ENCODE measurements at places on chromosomes 2 and 18. TPM values are rescaled to one million over a fixed set of nuclear protein-coding genes. Genes with fewer than 3 reads are reported as not detected.

GRCh38 chr2:184444217-184444616 lies 154.1 kb upstream of the ZNF804A start:
- H3K4me1 ChIP-seq = no peaks in the 10 kb centered on the region
- H3K4me3 ChIP-seq = no peak overlapping the region
- no peak for ATAC-seq

Gene DSC2
- total RNA-seq = not detected

Gene FARP2
- 26.1 TPM for total RNA-seq

Gene ACVR2A
- 2.5 TPM for total RNA-seq

Gene HSBP1L1
- 9.2 TPM for total RNA-seq

DNA sequence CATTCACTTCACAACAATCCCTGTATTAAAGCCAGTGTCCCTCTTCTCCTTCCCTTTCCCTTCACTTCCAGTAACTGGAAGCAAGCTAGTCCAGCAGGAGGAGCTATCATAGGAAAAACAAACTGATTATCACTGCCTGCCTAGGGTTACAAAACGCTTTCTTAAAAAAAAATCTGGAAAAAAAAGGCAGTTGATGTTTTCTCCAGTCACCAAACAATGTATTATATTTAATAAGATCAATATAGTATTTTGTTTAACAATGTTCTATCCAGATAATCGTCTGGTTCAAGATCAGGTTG lies 78.8 kb upstream of the ITGB6 start:
- H3K4me3 ChIP-seq = peak overlapping the region; percentile 5
- no peak for ATAC-seq
- peaks cover 25% of the 10 kb centered on the region for H3K4me1 ChIP-seq
- H3K36me3 ChIP-seq = peaks cover 94% of the 10 kb centered on the region
- H3K27me3 ChIP-seq = no peaks in the 10 kb centered on the region
- H3K27ac ChIP-seq = no peak overlapping the region

DNA sequence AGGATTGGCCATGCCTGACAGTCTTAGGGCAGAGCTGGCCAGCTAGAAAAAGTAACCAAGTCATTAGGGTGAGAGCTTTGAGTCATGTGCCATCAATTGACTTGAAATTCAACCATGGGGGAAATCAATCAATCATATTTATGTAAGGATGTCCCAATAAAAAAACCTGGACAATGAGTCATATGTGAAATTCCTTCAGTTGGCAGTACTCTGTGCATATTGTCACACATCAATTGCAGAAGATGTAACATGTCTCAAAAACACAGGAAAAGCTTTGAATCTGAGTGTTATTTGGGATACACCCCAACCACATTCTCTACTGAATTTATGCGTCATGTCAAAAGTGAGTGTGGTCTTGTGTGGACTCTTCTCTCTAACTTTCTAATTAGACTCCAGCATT lies 1004.1 kb upstream of the NRXN1 start:
- no peaks in the 10 kb centered on the region for H3K4me1 ChIP-seq
- no peaks in the 10 kb centered on the region for H3K36me3 ChIP-seq

Gene MIB1
- total RNA-seq = 52.3 TPM

GRCh38 chr2:64115808-64116598 lies 28.2 kb downstream of the PELI1 start:
- peaks cover 28% of the 10 kb centered on the region for H3K4me1 ChIP-seq
- H3K27ac ChIP-seq = peak overlapping the region; percentile 93
- ATAC-seq = peak; percentile 49
- H3K4me3 ChIP-seq = peak overlapping the region; percentile 66
- no peaks in the 10 kb centered on the region for H3K27me3 ChIP-seq

Gene RUFY4
- total RNA-seq = 0.19 TPM

DNA sequence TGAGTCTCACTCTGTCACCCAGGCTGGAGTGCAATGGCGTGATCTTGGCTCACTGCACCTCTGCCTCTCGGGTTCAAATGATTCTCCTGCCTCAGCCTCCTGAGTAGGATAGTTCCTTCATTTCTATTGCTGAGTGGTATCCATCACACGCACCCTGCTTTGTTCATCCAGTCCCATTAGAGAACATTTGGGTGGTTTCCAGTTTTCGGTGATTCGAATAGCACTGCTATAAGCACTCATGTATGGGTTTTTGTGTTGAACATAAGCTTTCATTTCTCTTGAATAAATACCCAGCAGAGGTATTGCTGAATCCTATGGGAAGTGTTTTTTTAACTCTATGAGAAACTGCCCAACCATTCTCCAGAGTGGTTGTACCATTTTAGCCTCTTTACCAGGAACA lies 147.3 kb downstream of the DDX1 start:
- H3K4me3 ChIP-seq = no peak overlapping the region
- H3K27me3 ChIP-seq = peaks cover 13% of the 10 kb centered on the region
- H3K36me3 ChIP-seq = no peaks in the 10 kb centered on the region
- no peaks in the 10 kb centered on the region for H3K4me1 ChIP-seq
- ATAC-seq = no peak

GRCh38 chr18:76980663-76981395 lies 151.8 kb downstream of the MBP start:
- no peak for ATAC-seq
- no peaks in the 10 kb centered on the region for H3K4me1 ChIP-seq
- H3K27ac ChIP-seq = peak overlapping the region; percentile 12
- H3K27me3 ChIP-seq = no peaks in the 10 kb centered on the region
- no peaks in the 10 kb centered on the region for H3K36me3 ChIP-seq
- no peak overlapping the region for H3K4me3 ChIP-seq

- no peak for ATAC-seq
- H3K27me3 ChIP-seq = no peaks in the 10 kb centered on the region
- H3K36me3 ChIP-seq = peaks cover 6% of the 10 kb centered on the region
- H3K27ac ChIP-seq = no peak overlapping the region
- no peak overlapping the region for H3K4me3 ChIP-seq
Observed at GRCh38 chr18:35602193-35602820, 20.8 kb downstream of the GALNT1 start.

Gene DUSP2
- total RNA-seq = 82.0 TPM

- no peaks in the 10 kb centered on the region for H3K27me3 ChIP-seq
- peaks cover 39% of the 10 kb centered on the region for H3K4me1 ChIP-seq
- H3K4me3 ChIP-seq = peak overlapping the region; percentile 78
Observed at GRCh38 chr2:106192752-106193689, 1.1 kb downstream of the UXS1 start.

- H3K27ac ChIP-seq = no peak overlapping the region
- no peak for ATAC-seq
- H3K4me3 ChIP-seq = no peak overlapping the region
- no peaks in the 10 kb centered on the region for H3K36me3 ChIP-seq
- H3K27me3 ChIP-seq = peaks cover 5% of the 10 kb centered on the region
- H3K4me1 ChIP-seq = no peaks in the 10 kb centered on the region
Observed at GRCh38 chr18:46437061-46437460, 220.0 kb downstream of the LOXHD1 start.

- ATAC-seq = no peak
- peaks cover 37% of the 10 kb centered on the region for H3K36me3 ChIP-seq
- peaks cover 16% of the 10 kb centered on the region for H3K4me1 ChIP-seq
- peak overlapping the region; percentile 91 for H3K27ac ChIP-seq
Observed at GRCh38 chr2:218407717-218408116, 8.0 kb downstream of the CTDSP1 start.

DNA sequence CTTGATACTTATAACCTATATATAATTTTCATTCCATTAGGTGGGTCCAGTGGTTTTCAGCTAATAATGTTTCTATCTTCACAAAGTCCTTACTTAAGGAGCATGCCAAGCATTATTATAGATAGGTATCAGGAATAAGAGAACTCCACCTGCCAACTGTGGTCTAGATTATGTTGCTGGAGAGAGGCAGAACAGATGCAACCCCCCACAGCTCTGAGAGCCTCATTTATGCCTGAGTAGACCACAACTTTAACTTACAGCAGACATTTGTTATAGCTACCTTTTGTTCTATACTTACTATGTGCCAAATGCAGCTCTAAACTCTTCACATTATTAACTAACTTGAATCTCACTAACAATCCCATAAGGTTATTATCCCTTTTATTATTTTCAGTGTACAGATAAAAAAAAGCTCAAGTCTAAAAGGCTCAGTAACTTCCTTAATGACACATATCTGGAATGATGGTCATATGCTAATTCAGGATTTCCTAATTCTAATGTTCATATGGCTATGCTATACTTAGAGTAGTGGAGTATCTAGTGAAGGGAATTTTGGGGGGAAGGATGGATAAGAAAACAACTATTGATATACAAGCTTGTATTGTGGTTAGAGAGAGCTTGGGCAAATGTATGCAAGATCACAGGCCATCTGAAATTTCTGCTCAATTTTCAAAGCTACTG lies 119.1 kb upstream of the RND3 start:
- H3K36me3 ChIP-seq = no peaks in the 10 kb centered on the region
- no peak overlapping the region for H3K27ac ChIP-seq
- no peak overlapping the region for H3K4me3 ChIP-seq
- no peaks in the 10 kb centered on the region for H3K4me1 ChIP-seq
- no peaks in the 10 kb centered on the region for H3K27me3 ChIP-seq

Gene SIX3
- not detected for total RNA-seq

GRCh38 chr2:159153463-159153862 lies 133.0 kb downstream of the WDSUB1 start:
- H3K4me1 ChIP-seq = peaks cover 8% of the 10 kb centered on the region
- no peaks in the 10 kb centered on the region for H3K27me3 ChIP-seq
- ATAC-seq = no peak
- H3K27ac ChIP-seq = no peak overlapping the region
- no peak overlapping the region for H3K4me3 ChIP-seq

Measured in activated T-helper 17 cell treated with anti-CD3 and anti-CD28 coated beads, Interleukin-2, amount 50 U/mL, for 72 hours (primary cell).